ENCODE measurements at places on chromosomes 3 and 15.
A peak's percentile ranks its signal among the peaks of the same experiment; 100 is the strongest.

GRCh38 chr3:146550070-146550615, 5.7 kb upstream of the PLSCR1 start:
- H3K4me3 ChIP-seq: no peak overlapping the region
- no peaks in the 10 kb centered on the region for H3K36me3 ChIP-seq
- no peaks in the 10 kb centered on the region for H3K27me3 ChIP-seq
- no peak for DNase-seq

- no peak for DNase-seq
- H3K27ac ChIP-seq: no peak overlapping the region
- no peaks in the 10 kb centered on the region for H3K4me1 ChIP-seq
- H3K27me3 ChIP-seq: no peaks in the 10 kb centered on the region
These were observed 78.2 kb downstream of the CLSTN2 start for GRCh38 chr3:140013220-140013619.

DNA sequence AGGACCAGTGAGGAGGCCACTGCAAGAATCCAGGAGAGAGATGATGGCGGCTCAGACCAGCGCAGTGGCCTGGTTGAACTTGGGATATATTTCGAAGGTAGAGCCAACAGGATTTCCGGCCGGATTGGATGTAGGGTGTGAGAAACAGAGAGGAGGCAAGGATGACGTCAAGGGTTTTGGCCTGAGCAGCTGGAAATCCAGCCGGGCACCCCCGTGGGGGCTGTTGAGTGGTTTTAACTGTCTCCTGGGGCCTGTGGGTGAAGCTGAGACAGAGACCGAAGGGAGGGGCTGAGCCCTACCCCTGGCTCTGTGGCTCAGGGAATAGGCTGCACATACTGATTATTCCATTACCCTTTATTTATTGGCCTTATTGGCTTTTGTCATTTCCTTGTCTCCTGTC, 45.7 kb downstream of the EXOG start:
- H3K27me3 ChIP-seq: no peaks in the 10 kb centered on the region
- H3K36me3 ChIP-seq: no peaks in the 10 kb centered on the region
- no peak overlapping the region for H3K4me3 ChIP-seq
- DNase-seq: no peak
- H3K4me1 ChIP-seq: no peaks in the 10 kb centered on the region

- no peak overlapping the region for H3K27ac ChIP-seq
- H3K4me3 ChIP-seq: no peak overlapping the region
- no peaks in the 10 kb centered on the region for H3K36me3 ChIP-seq
- peaks cover 39% of the 10 kb centered on the region for H3K4me1 ChIP-seq
These were observed 125.3 kb upstream of the SPRED1 start for GRCh38 chr15:38127306-38127771.

- H3K4me1 ChIP-seq: peaks cover 4% of the 10 kb centered on the region
- DNase-seq: no peak
- no peak overlapping the region for H3K27ac ChIP-seq
- no peak overlapping the region for H3K4me3 ChIP-seq
These were observed 216.8 kb upstream of the RBMS3 start for GRCh38 chr3:29064085-29064484.

- H3K36me3 ChIP-seq: no peaks in the 10 kb centered on the region
- no peak for DNase-seq
- peaks cover 25% of the 10 kb centered on the region for H3K4me1 ChIP-seq
These were observed 17.6 kb upstream of the BOC start for GRCh38 chr3:113193719-113194118.

DNA sequence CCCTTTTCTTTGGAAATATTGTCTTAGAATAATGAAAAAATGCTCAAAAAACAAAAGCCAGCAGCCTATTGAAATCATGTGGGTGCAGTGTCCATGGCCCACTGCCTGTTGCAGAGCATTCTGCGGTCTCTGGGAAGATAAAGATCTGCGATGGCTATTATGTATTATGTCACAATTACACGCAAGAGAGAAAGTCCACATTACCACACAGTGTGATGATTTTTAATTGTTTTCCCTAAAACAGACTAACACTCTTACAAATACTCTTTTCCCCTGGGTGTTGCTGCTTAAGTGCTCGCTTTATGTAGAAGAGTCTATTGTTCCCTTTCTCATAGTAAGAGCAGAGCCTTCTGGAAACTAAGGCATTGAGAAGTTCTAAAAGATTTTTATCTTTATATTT, 32.2 kb downstream of the SSR3 start:
- H3K27me3 ChIP-seq: no peaks in the 10 kb centered on the region
- DNase-seq: no peak
- no peaks in the 10 kb centered on the region for H3K4me1 ChIP-seq

GRCh38 chr3:13137941-13138832, 65.0 kb upstream of the IQSEC1 start:
- H3K27me3 ChIP-seq: no peaks in the 10 kb centered on the region
- DNase-seq: peak; percentile 57
- no peak overlapping the region for H3K27ac ChIP-seq
- no peaks in the 10 kb centered on the region for H3K4me1 ChIP-seq

DNA sequence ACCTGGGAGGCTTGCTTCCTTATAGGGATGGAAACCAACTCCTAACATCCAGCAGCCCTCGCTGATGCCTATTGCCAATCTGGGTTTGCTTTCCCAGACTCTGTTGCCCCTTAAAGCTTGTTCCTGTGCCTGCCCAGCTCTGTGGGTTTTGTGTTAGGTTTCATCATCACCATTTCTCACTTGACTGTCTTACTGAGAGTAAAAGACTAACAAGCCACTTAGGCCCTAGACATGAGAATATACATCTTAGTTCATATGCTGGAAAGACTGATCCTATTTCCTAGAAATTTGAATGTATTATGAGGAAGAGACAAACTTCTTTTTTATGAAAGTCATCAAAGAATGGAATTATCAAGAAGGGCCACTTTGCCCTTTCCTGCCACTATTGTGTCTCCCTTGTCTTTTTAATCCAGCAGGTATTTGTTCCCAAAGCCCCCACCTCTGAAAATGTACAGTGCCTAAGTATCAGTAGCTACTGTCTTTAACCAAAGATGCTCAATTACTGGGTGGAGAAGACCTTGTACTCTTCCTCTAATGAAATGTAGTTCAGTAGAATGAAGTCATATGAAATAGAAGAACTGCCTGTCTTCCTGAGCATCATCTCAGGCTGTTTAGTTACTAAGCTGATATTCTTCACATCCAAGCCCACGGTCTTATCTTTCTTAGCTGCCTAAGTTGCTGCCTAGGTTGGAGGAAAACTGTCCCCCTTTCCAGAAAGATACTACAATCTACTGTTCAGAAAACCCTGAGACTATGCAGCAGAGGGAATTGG, 59.8 kb upstream of the ZPLD1 start:
- H3K36me3 ChIP-seq: no peaks in the 10 kb centered on the region
- H3K27me3 ChIP-seq: no peaks in the 10 kb centered on the region
- no peak overlapping the region for H3K27ac ChIP-seq
- no peak for DNase-seq

- no peaks in the 10 kb centered on the region for H3K27me3 ChIP-seq
- no peak overlapping the region for H3K4me3 ChIP-seq
- no peaks in the 10 kb centered on the region for H3K36me3 ChIP-seq
- DNase-seq: no peak
These were observed 16.9 kb downstream of the ACKR2 start for GRCh38 chr3:42826141-42826540.

DNA sequence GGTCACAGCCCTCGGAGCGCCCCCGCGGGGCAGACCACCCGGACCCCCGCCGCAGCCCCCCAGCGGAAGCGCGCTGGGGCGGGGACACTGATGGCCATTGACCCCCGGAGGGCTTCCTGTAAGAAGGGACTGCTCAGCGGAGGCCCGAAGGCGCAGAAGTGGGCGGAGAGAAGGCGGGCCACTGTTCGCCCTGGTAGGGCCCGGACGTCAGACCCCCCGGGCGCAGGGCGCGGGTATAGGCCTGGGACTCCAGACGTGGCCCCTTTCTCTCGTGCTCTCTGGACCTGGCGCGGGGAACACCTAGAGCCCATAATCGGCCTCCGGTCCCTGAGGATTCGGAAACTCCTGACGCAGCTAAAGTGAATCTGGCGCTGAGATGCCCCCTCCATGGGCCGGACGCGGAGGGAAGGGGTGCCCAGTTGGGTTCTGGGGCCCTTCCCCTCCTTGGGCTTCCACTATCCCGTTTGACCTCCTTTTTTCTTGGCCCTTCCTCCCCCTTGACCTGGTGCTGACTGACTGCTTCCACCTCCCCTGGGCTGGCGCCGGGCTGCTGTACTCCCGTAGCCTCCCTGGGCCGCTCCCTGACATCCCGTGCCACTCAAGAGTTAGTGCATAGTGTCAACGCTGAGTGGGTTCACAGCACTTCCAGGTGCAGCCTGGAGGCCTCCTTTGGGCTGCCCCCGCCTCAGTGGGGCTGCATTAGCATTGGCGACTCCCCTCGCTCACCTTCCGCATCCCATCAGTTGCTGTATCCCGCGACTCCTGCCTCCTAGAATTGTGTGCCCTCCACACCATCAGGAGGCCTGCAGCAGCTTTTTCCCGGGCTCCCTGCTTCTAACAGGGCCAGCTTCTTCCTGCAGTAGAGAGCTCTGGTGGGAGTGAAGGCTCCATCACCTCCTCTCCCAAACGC, 694 bp downstream of the ABTB1 start:
- H3K4me3 ChIP-seq: peak overlapping the region; percentile 95
- peaks cover 49% of the 10 kb centered on the region for H3K4me1 ChIP-seq
- peak; percentile 75 for DNase-seq
- peaks cover 30% of the 10 kb centered on the region for H3K36me3 ChIP-seq
- no peaks in the 10 kb centered on the region for H3K27me3 ChIP-seq

GRCh38 chr15:89551550-89551949, 23.7 kb upstream of the TICRR start:
- H3K4me1 ChIP-seq: no peaks in the 10 kb centered on the region
- no peak for DNase-seq
- H3K4me3 ChIP-seq: no peak overlapping the region
- H3K27ac ChIP-seq: no peak overlapping the region

GRCh38 chr3:24110051-24110450, 165.0 kb downstream of the NR1D2 start:
- DNase-seq: no peak
- no peaks in the 10 kb centered on the region for H3K4me1 ChIP-seq
- no peak overlapping the region for H3K4me3 ChIP-seq
- H3K27me3 ChIP-seq: no peaks in the 10 kb centered on the region
- no peaks in the 10 kb centered on the region for H3K36me3 ChIP-seq

DNA sequence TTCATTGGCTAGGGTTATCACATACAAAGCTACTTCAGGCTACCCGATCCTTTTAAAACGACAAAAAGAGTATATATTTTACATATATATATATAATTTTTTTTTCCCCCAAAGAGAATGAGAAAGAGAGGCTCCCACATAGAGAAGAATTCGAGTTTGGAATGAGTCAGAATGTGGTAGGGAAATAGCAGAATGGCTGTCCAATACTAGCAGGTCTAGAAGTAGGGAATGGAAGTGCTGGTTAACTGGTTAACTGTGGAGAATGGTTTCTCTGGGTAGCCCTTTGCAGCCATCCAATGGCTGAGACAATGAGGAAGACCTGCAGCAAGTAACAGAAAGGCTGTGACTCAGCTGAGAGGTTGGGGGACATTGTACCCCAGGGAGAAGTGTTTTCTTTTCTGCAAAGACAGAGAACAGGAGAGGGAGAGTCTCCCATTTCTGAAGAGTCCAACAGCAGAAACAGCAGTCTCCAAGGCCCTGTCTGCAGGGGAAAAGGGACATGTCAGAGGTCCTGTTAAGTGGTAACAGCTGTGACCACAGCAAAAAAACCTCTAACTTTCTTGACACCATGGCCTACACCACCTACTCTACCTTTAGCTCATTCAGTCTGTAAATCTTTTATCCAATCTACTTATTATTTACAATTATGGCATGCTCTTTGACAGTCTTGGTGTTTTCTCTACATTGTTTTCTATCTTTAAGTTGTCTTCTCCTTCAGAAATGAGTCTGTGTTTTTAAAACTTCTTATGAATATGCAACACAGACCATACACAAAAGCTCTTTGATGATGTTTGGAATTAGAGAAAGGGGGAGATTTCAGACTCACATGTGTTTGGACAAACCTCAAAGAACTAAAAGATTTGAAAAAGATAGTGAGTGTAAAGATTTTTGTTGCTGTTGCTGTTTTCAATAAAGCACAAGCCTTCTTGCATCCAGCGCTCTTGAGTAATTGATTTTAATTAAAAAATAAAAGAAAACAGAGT, 116.1 kb upstream of the SLC7A14 start:
- peaks cover 4% of the 10 kb centered on the region for H3K4me1 ChIP-seq
- no peak overlapping the region for H3K27ac ChIP-seq
- H3K27me3 ChIP-seq: no peaks in the 10 kb centered on the region
- H3K4me3 ChIP-seq: no peak overlapping the region

- no peak overlapping the region for H3K4me3 ChIP-seq
- no peak overlapping the region for H3K27ac ChIP-seq
- H3K4me1 ChIP-seq: no peaks in the 10 kb centered on the region
- H3K27me3 ChIP-seq: no peaks in the 10 kb centered on the region
- no peaks in the 10 kb centered on the region for H3K36me3 ChIP-seq
- DNase-seq: no peak
These were observed 79.7 kb upstream of the CGNL1 start for GRCh38 chr15:57296473-57297162.

DNA sequence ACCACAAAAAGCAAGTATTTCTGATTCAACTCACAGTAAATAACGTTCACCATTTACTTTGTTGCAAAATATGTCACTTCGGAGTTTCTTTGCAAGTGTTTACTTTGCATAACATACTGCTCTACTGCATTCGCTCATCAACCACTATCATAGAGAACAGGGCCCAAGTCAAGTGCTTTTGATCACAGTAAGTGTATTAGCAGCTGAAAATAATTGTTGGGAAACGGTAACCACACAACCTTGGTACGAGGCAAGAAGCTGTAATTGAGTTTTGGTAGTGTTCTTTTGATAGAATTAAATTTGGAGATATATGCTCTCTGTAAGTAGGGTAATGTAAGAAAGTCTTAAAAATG, 80.1 kb downstream of the SATB1 start:
- no peaks in the 10 kb centered on the region for H3K27me3 ChIP-seq
- no peak for DNase-seq
- no peak overlapping the region for H3K27ac ChIP-seq
- no peaks in the 10 kb centered on the region for H3K4me1 ChIP-seq
- peaks cover 11% of the 10 kb centered on the region for H3K36me3 ChIP-seq
- no peak overlapping the region for H3K4me3 ChIP-seq

DNA sequence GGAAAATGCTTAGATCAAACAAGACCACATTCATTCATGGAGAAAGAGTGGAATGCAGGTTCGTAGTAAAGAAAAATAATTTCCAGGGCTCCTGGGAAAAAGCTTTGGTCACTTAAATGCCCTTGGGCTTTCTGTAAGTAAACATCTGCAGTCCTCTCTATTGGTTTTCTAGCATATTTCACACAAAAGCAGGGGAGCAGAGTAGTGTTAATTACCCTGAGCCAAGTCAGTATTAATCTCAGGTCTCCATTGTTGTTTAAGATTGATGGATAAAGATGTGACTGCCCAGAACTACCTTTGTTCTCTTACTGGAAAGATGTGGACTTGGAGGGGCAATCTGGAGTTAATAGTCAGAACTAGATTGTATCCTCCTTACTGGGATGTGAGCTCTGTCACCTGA, 242.6 kb downstream of the PTPRG start:
- H3K27me3 ChIP-seq: no peaks in the 10 kb centered on the region
- H3K4me1 ChIP-seq: peaks cover 23% of the 10 kb centered on the region
- no peak overlapping the region for H3K4me3 ChIP-seq
- H3K36me3 ChIP-seq: no peaks in the 10 kb centered on the region

- no peak overlapping the region for H3K27ac ChIP-seq
- no peaks in the 10 kb centered on the region for H3K27me3 ChIP-seq
- no peak for DNase-seq
- H3K4me3 ChIP-seq: no peak overlapping the region
These were observed 357.9 kb upstream of the GOLIM4 start for GRCh38 chr3:168453623-168454022.

All from suprapubic skin (tissue), 4 donors.